ENCODE measurements at places on chromosomes 3 and 15.

DNA sequence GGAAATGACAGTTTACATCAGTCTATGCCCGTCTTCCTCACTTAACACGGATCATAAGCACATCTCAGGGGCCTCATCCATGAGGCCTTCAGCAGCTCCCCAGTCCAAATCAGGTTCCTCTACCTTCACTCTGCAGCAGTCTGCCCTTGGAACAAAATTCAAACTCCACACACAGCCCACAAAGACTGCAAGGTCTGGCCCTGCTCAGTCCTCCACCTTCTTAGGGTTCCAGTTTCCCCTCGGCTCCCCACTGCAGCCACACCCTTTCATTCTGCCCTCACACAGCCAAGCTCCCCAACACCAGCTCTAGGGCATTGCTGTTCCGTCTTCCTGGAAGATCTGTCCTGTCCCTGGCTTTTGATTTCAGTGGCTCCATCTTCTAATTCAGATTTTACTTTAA, 95.2 kb upstream of the IQSEC1 start:
- DNase-seq: no peak

- DNase-seq: no peak
Measured at GRCh38 chr3:12990306-12990705, 82.9 kb downstream of the IQSEC1 start.

DNA sequence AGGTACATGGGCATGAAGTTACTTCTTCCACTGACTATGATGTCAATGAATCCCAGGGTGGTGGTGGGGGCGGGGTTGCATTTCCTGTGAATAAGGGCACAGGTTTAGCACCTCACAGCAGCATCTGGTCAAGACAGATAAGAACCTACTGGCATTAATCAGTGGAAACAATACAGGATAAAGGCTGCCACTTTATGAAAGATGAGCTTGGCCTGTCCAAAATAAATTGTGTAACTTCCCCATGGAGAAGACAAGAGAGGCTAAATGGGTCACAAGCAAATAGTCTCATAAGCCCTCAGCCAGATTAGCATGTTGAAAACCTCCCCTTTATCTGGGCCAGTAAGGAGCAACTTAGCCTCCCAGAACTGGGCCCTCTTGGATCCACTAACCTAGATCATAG, 27.4 kb upstream of the PLSCR2 start:
- DNase-seq: no peak

DNA sequence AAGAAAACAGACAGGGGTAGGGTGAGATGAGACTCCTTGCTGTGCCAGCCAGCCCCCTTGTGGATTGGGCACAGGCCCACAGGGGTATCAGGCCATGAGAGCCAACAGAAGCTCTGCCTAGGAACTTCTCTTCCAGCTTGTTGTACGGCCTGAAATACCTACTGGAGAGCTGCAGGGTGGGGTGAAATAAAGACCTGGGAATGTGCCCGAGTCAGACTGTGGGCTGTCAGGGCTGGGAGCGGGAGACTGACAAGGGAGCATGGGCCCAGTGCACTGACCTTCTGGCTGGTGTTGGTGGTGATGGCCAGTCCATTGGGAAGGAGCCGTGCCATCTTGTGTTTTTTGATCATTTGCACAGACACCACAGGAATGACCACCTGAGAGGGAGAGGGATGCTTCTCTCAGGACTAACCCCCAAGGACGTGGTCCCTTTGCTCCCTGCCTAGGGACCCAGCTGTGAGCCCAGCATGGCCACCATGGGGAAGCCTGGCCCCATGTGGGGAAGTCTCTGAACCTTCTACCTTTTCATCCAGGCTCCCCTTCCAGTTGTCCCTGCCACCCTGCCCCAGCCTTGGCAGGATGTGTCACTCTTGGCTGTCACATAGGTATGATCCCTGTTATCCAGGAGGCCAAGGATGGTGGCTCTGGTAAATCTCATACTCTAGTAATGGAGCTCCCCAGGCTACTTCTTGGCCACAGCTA, 30.7 kb downstream of the GRAMD2A start:
- no peak for DNase-seq

GRCh38 chr15:86756688-86757087, 677.0 kb downstream of the AGBL1 start:
- DNase-seq: no peak

DNA sequence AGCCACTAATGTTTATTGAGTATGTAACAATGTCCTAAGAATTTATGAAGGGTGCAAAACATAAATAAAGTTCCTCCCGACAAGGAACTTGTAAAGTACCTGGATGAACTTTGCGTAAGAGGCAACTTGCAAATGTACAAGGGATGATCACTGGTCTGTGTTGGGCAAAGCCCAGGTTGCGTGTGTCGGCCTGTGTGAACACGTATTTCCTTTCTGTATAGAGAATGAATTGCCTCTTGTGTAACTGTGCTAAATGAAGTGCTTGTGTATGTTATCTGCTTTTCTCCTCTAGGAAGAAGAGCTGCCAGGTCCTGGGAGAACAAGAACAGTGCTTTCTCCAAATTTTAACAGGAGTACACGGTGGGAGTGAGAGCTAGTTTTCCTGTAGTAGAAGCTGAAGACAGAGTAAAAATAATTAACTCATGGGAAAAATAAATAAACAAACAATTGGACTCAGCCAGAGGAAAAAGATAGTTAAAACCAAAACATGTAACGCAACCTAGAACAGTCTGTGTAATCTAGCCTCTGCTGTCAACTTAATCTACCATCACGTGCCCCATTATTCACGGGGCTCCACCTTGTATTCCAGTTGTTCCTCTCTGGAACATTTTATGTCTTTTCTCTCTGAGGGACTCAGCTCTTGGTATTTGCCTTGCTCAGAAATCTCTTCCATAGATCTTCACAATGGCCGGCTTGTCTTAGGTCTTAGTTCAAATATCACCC, 83.7 kb upstream of the RASGRP1 start:
- no peak for DNase-seq

DNA sequence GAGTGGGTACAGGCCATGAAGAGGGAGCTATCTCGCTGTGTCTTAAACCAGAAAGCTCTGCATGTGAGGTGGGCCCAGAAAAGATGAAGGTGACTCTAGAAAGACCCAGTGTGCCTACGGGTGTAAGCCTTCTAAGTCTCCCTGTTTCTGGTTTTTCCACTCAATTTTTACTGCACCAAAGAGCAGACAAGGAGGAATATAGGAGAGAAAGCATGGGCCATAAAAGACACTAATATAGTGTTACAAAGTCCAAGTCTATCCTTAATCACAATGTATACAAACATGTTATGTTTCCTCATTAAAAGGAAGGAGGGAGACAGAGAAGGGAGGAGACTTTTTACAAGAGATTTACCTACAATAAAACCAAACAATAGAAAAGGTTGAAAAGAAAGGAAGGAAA, 24.1 kb upstream of the ZKSCAN7 start:
- no peak for DNase-seq

DNA sequence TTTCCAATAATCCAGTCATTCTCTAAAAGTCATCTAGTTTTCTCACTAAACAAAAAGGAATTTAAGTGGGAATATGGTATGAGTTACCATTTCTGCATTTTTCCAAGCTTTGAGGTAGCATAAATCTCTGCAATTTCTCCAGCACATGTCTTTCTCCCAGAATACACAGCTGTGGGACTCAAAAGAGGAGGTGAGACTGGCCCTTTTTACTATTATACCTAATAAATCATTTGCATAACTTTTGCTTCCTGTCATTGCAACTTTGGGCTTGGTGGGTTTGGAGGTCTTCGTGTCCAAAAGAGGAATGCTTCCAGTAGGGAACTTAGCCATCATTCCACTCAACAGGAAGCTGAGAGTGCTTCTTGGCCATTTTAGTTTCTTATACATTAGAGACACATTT, 94.8 kb downstream of the FMN1 start:
- no peak for DNase-seq

- DNase-seq: no peak
Measured at GRCh38 chr3:10757821-10758130, 58.3 kb upstream of the SLC6A11 start.

DNA sequence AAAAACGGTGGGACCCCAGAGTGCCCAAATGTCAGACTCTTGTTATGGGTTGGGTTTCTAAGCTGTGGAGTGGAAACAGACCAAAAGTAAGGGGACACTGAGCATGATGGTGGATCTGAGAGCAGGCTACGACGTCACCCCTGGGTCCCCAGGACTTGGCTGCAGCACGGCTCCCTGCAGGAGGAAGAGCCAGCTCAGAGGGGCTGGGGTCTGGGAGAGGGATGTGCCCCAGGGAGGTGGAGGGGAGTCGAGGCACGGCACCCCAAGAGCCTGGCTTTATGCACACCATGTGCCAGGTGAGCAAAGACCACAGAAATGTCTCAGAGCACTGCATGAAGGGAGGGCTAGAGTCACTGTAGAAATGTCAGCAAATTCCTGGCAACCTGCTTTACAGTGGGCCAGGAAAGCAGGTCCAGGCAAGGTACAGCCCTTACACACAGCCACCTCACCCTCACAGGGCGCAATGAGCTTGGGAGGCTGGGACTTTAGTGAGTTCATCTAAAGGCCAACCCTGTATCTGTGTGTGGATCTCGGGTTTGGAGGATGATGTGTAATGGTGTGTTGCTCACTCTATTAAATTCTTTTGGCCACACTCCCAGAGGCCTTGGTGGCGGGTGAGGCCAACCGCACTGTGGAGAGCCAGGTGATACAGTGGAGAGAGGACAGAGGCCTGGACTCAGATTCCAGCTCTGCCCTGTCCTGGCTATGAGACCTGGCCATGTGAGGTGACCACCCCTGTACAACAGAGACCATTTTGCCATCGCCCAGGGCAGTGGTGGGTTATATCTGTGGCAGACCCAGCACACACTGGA, 14.1 kb downstream of the CTSH start:
- DNase-seq: no peak

GRCh38 chr15:75200765-75201615, 692 bp upstream of the C15orf39 start:
- DNase-seq: peak; percentile 78

- DNase-seq: no peak
Measured at GRCh38 chr15:67883234-67883773, 43.5 kb upstream of the RNU6-1 start.

DNA sequence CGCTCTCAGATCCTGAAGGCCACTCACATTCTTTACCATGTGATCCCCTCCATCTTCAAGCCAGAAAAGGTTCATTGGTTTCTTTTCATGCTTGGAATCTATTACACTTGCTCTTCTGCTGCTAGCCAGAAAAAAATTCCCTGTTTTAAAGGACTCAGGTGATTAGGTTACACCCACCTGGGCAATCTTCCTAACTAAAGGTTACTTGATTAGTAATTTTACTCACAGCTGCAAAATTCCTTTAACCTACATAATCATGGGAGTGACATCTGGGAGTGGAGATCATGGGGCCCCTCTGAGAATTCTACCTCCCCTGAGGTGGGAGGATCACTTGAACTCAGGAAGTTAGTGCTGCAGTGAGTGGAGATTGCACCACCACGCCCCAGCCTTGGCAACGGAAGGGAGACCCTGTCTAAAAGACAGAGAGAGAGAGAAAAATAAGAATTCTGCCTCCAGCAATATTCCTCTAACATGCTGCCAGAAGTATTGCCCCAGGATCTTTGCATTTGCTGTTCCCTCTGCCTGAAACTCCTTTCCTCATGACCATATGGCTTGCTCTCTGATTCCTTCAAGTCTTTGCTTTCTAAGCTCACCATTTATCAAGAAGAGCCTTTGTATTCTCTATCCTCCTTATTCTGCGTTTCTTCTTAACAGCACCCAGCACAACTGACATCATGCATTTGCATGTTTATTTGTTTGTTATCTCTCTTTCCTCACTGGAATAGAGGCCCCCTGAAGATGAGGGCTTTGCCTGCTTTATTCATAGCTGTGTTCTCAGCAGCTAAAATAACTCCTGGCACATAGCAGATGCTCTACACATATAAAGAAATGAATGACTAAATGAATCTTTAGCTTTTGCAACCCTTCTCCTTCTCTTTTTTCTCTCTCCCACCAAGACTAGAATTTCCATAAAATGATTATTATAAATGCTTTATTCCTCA, 68.2 kb downstream of the EDEM1 start:
- DNase-seq: no peak

GRCh38 chr3:55000953-55001352, 73.1 kb upstream of the LRTM1 start:
- no peak for DNase-seq

- DNase-seq: no peak
Measured at GRCh38 chr15:25989327-25989726, 126.2 kb upstream of the ATP10A start.

DNA sequence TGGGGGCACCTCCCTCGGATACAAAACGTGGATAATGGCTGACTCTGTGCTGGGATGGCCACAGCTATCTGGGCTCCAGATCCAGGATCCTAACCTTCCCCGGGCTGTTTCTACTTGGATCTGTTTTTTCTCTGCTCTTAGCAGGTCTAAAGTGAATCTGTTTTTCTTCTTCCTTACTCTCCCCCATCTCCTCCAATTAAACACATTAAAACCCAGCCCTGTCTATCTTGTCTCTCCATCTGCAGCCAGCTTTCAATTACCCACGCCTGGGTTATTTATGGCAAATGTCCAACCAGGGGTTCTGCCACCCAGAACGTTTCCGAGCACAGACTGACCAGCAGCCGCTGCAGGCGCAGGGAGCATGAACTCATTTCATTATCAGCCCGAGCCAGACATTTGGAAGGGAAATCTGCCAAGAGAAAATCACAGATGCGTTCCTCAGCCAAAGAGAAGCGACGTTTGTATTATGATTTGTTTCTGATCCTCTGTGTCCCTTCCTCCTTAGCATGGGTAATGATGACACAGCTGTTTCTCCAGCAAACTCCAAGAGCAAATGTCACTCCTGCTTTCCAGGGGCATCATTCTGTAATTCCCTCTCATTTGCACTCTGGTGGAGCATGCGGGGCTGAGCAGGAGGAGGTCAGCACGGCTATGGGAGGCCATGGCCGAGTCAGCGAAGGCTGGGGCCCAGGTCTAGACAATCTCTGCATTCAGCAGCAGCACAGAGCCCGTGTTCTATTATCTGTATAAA, 42.0 kb downstream of the UMPS start:
- no peak for DNase-seq

GRCh38 chr3:10992017-10992942, at the start of gene SLC6A1:
TSS of gene SLC6A1 (plus strand) at chr3:10992748. CDS start at chr3:11017212, 24,464 bp downstream.
- no peak for DNase-seq

GRCh38 chr3:69743975-69744906, 5.0 kb downstream of the MITF start:
- no peak for DNase-seq

DNA sequence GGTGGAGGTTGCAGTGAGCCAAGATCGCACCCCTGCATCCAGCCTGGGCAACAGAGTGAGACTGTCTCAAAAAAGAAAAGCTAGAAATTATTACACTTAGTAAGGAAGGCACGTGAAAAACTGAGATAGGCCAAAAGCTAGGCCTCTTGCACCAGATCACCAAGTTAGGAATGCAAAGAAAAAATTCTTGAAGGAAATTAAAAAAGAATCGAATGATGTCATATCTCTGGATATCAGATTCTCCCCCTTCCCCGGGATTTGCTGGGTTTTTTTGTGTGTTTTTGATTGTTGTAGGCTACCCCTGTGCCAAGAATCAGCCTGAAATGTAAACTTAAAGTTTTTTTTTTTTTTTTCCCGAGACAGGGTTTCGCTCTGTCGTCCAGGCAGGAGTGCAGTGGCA, 17.4 kb downstream of the PTPN23 start:
- no peak for DNase-seq

- DNase-seq: no peak
Measured at GRCh38 chr15:71110405-71111180, 4.7 kb upstream of the THSD4 start.

Data from pancreas (tissue), 10 donors.